ENCODE measurements at places on chromosomes 2 and 18. TPM values are rescaled to one million over a fixed set of nuclear protein-coding genes. Genes with fewer than 3 reads are reported as not detected.

DNA sequence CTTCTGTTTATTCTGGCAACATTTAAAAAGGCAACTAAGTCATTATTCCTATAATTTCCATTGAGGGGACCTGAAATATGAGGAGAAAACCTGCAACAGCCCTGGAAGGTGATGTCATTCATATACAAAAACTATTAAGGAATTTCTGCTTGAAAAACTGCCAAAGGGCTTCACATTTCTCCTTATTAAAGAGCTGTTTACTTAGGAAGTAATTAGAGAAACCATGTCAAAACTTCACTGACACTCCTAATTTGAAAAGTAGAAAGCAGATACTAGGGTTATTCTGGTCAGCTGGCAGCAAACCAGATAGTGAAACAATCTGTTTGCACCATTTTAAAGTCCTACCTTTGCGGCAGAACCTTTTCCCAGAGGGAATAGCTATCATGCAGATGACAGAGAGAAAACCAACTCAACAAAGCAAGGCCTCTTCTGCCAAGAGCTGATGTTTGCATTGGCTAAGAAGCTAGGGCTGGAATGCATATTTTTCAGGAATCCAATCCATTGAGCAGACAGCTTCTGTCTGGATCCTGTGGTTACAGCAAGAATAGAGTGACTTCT, 592.2 kb upstream of the SYT4 start:
- no peak for DNase-seq

GRCh38 chr18:23494992-23495391, 8.3 kb upstream of the RMC1 start:
- no peak for DNase-seq

DNA sequence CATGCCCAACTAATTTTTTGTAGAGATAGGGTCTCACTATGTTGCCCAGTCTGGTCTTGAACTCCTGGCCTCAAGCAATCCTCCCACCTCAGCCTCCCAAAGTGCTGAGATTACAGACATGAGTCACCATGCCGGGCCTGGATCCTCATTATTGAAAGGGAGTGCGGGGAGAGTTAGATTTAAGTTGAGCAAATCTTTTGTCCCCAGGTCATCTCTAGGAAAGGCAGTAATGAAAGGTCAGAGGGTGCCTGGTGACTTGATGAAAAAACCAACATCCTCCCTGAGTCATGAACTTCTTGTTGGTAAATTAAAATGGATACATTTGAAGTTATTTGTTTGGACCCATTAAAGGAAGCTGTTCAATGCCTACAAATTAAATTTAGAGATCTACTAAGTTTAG, 25.1 kb downstream of the STAT4 start:
- no peak for DNase-seq

GRCh38 chr2:159715451-159715850, 3.1 kb downstream of the MARCHF7 start:
- no peak for DNase-seq

The DYTN gene
- not detected for total RNA-seq

GRCh38 chr18:5542515-5543035, 1.2 kb downstream of the EPB41L3 start:
- no peak for DNase-seq

The SPC25 gene
- total RNA-seq, result 64.8 TPM

- no peak for DNase-seq
Measured at GRCh38 chr2:197993830-197994229, 189.4 kb downstream of the PLCL1 start.

DNA sequence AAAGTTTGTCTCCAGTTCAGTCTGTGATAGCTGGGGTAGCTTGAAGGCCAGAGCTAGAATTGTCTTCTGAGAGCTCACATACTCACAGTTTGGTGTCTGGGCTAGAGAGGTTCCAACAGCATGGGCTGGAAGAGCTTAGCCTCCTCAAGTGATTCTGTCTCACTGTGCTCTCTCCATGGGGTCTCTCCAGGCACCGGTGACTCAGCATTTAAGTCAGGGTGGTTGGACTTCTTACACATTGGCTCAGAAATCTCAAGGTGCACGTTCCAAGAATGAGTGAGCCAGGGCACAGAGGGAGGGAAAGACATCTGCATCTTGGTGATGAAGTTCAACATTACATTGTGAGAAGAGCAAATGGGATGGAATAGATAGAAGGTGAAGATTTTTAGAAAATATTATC, 207.3 kb upstream of the DDX18 start:
- no peak for DNase-seq

DNA sequence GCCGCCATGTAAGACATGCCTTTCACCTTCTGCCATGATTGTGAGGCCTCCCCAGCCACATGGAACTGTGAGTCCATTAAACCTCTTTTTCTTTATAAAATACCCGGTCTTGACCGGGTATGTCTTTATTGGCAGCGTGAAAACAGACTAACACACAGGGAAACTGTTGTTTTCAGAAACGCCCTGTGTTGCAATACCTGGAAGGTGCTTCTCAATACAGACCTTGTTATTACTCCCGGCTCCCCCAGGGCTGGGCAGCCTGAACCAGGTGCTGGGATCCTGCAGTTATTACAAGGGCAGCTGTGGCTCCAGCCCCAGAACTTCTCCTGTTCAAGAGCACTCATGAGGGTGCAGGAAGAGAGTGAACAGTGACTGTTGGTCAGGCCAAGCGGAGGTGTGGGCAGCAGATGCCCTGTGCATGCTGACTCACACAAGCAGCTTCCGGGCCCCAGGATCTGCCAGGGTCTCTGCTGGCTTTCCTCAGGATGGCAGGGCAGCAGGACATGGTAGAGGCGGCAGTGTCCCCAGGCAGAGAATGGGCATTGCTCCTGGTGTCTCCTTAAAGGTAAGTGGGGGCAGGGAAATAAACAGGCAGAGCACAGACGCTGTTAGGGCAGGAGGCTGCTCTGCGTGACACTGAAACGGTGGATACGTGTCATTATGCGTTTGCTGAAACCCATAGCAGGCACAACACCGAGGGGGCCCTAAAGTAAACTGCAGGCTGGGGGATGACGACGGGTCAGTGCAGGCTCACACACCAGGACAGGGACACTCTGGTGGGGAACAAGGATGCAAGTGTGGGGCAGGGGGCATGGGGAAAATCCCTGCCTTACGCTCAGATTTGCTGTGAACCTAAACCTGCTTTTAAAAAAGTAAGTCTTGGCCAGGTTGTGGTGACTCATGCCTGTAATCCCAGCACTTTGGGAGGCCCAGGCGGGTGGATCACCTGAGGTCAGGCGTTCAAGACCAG, 89.1 kb downstream of the NDUFA10 start:
- no peak for DNase-seq

The LIMS3 gene
- 0.61 TPM for total RNA-seq

DNA sequence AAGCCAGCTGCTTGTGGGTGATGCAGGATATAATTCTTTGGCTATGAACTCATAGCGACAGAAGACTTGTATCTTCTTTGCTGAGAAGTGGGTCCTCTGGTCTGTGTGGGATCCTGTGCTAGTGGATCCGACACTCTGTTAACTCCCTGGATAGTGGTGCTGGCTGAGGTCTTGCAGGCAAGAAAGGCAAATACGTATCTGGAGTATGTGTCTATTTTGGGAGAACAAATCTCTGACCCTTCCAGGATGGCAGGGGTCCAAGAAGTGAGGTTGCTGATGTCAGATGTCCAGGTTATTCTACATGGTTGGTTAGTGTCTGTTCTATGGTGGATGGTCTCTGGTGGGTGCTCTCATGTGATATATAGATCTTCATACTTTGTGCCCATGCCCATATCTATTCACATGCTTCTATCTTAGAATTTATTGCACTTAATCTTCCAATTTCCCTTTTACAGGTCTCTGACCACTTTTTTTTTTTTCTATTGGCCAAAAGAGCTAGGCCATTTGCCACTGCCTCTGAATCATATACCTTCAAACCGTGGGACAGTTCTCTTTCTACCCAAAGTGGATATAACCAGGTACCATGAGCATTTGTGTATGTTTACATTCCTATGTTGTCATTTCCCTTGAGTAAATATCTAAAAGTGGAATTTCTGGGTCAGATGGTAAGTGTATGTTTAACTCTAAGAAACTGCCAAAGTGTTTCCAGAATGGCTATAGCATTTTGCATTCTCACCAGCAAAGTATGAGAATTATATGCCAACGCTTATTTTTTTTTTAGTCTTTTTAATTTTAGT, 45.1 kb upstream of the RBMS1 start:
- DNase-seq, result no peak

GRCh38 chr2:38178556-38179419, 102.8 kb upstream of the CYP1B1 start:
- peak; percentile 62 for DNase-seq

The OSBPL1A gene
- total RNA-seq, result 34.6 TPM

GRCh38 chr2:32624812-32625211, 3.0 kb upstream of the TTC27 start:
- DNase-seq, result no peak

- no peak for DNase-seq
Measured at GRCh38 chr2:17604050-17604449, 63.6 kb downstream of the VSNL1 start.

DNA sequence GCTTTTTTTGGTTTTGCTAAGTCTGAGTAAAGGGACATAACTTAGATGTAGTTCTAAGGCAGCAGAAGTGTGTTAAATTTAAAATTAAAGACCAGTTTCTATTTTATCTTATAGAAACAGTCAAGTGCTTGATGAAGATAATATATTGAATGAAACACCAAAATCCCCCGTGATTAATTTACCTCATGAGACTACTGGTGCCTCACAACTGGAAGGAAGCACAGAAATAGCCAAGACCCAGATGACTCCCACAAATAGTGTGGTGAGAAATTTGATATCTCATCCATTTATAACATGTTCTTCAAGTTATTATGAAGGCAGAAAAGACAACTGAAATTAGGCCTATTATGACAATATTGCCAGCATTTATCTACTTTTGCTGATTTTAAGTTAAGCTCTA, 45.6 kb downstream of the APLF start:
- DNase-seq, result no peak

The VAMP8 gene
- not detected for total RNA-seq

DNA sequence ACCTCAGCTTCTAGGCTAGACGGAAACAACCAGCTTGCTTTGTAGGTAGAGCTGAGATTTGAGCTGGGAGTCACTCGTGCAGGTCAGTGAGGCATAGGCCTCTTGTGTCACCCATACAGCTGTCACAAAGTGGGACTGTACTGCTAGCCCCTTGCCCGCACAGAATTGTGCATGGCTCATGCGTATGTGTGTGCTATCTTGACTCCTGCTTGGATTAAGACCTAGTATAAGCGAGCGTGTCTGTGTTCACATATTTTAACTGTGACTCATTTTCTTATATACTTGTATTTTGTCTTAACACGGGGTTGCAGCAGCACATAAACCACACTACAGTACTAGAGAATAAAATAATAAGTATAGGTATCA, 20.1 kb downstream of the CEP68 start:
- DNase-seq, result peak; percentile 76

The SERPINB2 gene
- 0.74 TPM for total RNA-seq

GRCh38 chr2:170034596-170034995, 143.4 kb upstream of the MYO3B start:
- no peak for DNase-seq

DNA sequence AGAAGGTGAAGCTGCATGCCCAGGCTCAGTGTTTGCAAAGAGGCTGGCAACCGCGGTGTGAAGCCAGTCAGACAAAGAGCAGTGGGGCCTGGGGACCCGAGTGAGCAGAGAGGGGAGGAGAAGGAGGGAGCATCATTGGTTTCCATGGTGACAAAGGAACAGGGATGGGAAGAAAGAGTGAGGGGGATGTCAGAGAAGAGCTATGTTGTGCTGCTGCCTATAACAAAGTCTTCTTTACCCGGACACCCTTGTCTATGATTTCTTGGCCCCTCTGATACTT, 14.5 kb downstream of the TMEM247 start:
- DNase-seq, result no peak

GRCh38 chr2:34670482-34670881, 1071.4 kb upstream of the FAM98A start:
- no peak for DNase-seq

GRCh38 chr2:144603334-144603733, 83.4 kb upstream of the ZEB2 start:
- DNase-seq, result no peak

The CCBE1 gene
- 5.1 TPM for total RNA-seq

- no peak for DNase-seq
Measured at GRCh38 chr2:19979932-19980331, 10.0 kb downstream of the WDR35 start.

DNA sequence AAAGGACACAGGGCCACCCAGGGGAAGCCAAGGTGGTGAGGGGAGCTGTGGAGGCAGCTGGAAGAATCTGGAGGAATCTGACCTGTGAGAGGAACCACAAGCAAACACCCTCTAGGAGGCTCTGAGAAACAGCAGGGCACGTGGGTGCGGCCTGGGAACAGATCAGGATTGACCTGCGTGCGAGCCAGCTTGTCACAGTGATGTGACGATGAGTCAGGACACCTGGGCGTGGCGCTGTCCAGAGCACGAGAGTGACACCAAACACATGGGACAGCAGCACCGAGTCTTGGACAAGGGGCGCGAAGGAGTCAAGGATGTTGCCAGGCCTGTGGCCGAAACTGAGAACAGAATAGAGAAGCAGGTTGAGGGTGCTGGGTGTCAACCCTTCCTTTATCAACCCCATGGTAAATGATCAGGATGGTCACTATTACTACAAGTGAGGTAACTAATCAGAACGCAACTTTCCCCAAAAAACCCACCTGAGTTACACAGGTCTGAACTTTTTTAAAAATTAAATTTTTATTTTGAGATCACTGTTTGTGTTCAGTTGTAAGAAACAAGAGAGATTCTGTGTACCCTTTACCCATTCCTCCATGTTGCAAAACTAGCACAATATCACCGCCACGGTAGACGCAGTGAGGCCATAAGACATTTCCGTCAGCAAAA, 637 bp upstream of the SFT2D3 start:
- no peak for DNase-seq

- no peak for DNase-seq
Measured at GRCh38 chr2:151767536-151767935, 33.3 kb upstream of the NEB start.

DNA sequence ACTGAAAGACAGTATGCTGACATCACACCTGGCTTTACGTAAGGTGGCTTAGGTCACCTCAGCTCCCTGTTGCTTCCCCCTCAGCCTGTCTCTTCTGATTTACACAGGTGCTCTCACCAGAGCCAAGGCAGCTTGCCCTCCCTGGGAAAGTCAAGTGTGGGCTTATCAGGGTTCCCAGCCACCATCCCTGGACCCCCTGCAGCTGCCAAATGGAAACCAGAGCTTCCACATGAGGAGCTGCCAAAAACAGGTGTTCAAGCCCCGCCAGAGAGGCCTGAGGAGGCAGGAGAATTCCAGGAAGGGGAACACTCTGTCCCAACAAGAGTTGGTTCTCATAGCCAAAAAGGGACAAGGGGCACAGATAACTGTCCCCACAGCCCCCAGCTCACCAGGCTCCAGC, 266.7 kb downstream of the ATAD2B start:
- DNase-seq, result no peak
